Activated T-helper 9 cell treated with anti-CD3 and anti-CD28 coated beads, Interleukin-2, amount 50 U/mL, for 16 hours (primary cell): ENCODE measurements at places on chromosomes 7 and 10.
A peak's percentile ranks its signal among the peaks of the same experiment; 100 is the strongest.

- DNase-seq, result peak; percentile 52
Measured at GRCh38 chr10:5975641-5976473, 1.5 kb downstream of the IL15RA start.

- DNase-seq, result no peak
Measured at GRCh38 chr10:49330127-49330665, 31.2 kb downstream of the C10orf71 start.

- no peak for DNase-seq
Measured at GRCh38 chr7:94289071-94289470, 105.6 kb upstream of the COL1A2 start.

- DNase-seq, result no peak
Measured at GRCh38 chr10:24824536-24824935, 100.8 kb upstream of the ARHGAP21 start.
